ENCODE measurements at places on chromosomes 2 and 18. TPM values are rescaled to one million over a fixed set of nuclear protein-coding genes. Genes with fewer than 3 reads are reported as not detected.

The PSMA8 gene
- not detected for total RNA-seq

The AQP12A gene
- not detected for total RNA-seq

The CNDP1 gene
- total RNA-seq: not detected

The RTP5 gene
- total RNA-seq: not detected

GRCh38 chr2:150042500-150043171 lies 444.8 kb downstream of the RND3 start:
- DNase-seq: no peak

DNA sequence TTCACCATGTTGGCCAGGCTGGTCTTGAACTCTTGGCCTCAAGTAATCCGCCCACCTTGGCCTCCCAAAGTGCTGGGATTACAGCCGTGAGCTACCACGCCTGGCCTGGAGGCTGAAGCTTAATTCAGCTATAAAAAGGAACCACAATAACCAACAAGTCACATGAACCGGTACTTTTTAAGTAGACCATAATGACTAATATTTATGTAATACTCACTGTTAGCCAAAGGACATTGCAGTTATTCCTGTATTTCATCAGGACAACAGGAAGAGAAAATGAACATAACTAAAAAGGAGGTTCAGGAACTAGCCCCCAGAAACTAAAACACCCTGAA lies 49.0 kb upstream of the TMEM87B start:
- no peak for DNase-seq

DNA sequence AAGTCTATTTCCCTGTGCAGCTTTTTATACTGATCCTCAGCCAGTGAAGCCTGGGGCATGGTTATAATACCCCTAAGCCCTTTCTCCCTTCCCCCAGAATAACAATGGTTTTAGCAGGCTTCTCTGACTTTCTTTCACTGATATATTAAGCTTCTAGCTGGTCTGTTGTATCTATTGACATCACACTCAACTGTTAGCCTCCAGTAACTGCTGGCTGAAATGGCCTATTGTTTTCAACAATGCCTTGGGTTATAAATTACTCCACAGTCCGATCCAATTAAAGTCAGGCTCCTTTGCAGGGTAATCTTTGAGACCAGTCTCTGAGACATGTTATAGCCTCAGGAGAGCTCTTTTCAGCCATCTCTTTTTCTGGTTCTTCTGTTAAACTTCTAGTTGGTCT lies 2.9 kb upstream of the SLC9A4 start:
- DNase-seq: no peak

- no peak for DNase-seq
Observed at GRCh38 chr2:13052547-13052946, 335.8 kb downstream of the TRIB2 start.

DNA sequence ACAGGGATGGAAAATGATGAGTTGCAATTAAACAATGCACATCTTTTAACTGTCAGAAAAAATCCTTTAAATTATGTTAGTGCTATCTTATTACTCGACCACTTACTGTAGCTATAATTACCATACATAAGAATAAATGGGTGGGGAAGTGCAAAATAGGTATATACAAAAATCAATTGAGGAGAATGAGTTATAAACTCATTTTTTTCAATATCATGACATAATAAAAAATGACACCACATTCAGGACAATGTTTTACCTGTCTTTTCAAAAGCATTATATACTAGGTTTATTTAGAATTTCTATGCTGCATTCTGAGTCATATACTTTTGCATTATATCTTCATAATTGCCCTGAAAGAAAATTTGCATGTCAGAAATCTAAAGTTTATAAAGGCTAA lies 1533.6 kb downstream of the LRP1B start:
- no peak for DNase-seq

GRCh38 chr2:133690780-133691179 lies 122.5 kb upstream of the NCKAP5 start:
- no peak for DNase-seq

DNA sequence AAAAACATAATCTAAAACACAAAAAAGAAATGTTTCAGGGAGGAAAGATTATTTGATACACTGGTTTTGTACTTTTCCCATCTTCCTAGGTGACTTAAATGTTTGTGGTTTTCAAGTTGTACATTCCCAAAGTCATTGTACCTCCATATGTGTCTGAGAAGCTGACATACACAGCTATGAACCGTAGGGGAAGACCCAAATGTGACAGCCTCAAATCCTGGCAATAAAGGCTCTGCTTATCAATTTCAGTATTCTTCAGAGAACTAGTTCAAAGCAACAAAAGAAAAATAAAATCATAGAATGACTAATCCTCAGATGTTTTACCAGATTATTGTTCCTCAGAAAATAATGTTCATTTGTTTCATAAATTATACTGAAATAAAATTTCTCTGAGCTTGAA lies 2.5 kb downstream of the DYNC2LI1 start:
- no peak for DNase-seq
